ENCODE measurements at places on chromosomes 2 and 18.
A peak's percentile ranks its signal among the peaks of the same experiment; 100 is the strongest.

- no peak for DNase-seq
These were observed 58.5 kb downstream of the BCL2 start for GRCh38 chr18:63261029-63261428.

DNA sequence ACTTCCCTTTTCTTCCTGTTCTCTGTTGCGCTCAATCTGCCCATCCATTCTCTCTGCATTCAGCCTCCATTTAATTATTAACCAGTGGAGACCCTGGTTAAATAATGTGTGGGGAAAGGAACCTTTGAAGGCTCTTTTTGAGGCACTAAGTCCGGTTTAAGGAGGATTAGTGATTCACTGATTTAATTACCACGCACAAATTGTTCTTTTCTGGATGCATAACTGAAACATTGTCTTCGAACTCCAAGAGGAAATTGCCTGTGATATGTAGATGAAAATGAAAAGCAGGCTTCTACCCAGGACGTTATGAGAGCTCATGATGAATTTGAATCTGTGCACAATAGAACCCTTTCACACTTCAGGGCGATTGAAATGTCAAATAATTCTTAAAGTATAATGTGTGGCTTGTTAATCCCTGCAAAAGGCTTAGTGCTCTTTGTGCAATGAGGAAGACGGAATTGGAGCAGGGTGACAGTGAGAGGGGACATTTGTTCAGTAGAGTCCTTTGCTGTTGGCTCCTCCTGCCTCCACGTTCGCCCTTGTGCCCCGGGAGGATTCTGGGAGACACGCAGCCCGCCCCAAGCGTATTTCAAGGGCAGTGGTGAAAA, 51.1 kb upstream of the ZNF236 start:
- DNase-seq = no peak

GRCh38 chr2:209094221-209094620, 329.6 kb upstream of the MAP2 start:
- DNase-seq = no peak

GRCh38 chr2:121949271-121949670, 193.8 kb downstream of the TSN start:
- no peak for DNase-seq

- peak; percentile 74 for DNase-seq
These were observed 2.7 kb downstream of the PER2 start for GRCh38 chr2:238285653-238286082.

DNA sequence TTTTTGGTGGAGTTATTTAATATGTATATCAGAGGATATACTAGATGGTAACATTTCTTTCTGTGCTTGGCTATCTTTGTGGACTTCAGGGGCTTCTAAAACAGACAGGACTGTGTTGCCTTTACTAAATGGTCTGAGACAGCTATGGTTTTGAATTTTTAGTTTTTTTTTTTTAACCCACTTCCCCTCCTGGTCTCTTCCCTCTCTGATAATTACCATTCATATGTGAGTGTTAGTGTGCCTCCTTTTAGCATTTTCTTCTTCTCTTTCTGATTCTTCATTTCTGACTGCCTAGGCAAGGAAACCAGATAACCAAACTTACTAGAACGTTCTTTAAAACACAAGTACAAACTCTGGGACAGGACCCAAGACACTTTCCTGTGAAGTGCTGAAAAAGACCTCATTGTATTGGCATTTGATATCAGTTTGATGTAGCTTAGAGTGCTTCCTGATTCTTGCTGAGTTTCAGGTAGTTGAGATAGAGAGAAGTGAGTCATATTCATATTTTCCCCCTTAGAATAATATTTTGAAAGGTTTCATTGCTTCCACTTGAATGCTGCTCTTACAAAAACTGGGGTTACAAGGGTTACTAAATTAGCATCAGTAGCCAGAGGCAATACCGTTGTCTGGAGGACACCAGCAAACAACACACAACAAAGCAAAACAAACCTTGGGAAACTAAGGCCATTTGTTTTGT, 52.7 kb downstream of the SMAD4 start:
- DNase-seq = no peak

DNA sequence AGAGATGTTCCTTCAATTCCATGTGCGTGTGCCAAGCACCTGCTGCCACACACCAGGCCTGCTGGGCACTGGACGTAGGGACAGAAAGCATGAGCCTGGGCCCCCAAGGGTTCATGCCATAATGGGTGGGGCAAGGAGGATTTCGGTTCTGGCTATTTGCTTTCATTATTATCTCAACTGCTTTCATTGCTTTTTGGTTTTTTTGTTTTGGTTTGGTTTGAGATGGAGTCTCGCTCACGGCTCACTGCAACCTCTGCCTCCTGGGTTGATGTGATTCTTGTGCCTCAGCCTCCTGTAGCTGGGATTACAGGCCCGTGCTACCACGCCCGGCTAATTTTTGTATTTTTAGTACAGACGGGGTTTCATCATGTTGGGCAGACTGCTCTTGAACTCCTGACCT, 57.2 kb downstream of the SF3B1 start:
- no peak for DNase-seq

- DNase-seq = no peak
These were observed 225.9 kb upstream of the MGAT5 start for GRCh38 chr2:134027980-134028379.

GRCh38 chr2:80092474-80092873, 212.1 kb downstream of the LRRTM1 start:
- no peak for DNase-seq

- DNase-seq = no peak
These were observed 34.7 kb downstream of the TFPI start for GRCh38 chr2:187519419-187520120.

DNA sequence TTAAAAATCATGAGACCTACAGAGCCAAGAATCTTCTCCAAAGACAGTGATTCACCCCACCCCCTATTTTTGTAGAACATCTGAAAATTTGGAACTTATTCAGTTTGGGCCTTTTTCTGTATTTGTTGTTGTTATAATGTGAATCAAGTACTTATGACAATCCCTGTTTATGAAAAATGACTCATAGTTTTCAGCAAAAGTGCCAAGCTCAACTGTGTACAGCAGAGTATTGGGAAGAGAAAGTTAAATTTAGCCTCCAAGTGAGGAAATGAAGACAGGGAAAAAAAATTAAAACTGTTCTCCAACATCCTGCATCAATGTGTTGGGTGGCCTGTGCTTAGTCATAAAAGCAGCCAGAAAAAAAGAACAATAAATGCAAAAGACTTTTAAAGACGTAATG, 46.2 kb downstream of the LRATD1 start:
- DNase-seq = no peak

GRCh38 chr2:207718521-207718920, 7.1 kb downstream of the CCNYL1 start:
- no peak for DNase-seq

GRCh38 chr2:31000970-31001369, 137.3 kb downstream of the GALNT14 start:
- DNase-seq = no peak

GRCh38 chr2:151827564-151828142, 568 bp downstream of the ARL5A start:
- DNase-seq = no peak

GRCh38 chr2:109529532-109530449, 84.0 kb downstream of the SEPTIN10 start:
- no peak for DNase-seq

DNA sequence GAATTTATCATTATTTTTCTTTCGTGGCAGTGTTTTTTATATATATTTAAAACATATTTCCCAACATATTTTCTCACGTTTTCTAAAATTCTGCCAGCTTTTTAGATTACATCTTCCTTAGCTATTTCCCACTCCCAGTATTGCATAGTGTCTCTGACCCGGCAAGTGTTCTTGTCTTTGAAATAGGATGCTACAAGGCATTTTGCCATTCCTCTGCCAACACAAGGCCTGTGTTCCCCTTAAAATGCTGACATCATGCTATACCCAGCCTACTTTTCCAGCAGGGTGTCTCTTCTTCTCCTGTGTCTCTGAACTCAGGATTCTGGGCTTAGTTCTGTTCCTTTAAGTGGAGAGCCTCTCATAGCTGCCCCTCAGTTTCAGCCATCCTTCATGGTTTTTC, 115.2 kb downstream of the DIS3L2 start:
- DNase-seq = no peak

GRCh38 chr2:98356729-98357128, 10.5 kb downstream of the CNGA3 start:
- DNase-seq = peak; percentile 86

DNA sequence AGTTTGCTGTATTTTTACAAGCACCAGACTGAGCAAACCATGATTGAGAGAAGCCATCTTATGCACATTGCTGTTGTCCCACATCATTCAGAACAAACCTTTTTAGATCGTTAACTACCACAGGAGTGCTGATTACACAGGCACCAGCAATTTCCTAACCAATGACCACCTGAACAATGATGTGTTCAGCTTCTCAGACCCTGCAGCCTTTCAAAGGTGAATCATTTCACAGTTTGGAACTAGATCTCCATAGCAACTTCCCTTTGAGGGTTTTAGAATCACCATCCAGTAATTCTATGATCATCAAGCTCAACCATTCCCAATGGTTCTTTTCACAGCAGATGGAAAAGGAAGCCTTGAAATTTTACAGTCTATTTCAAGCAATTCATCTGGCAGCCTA, 71.4 kb downstream of the OLA1 start:
- DNase-seq = peak; percentile 52

GRCh38 chr2:3121601-3122000, 256.0 kb downstream of the EIPR1 start:
- no peak for DNase-seq

DNA sequence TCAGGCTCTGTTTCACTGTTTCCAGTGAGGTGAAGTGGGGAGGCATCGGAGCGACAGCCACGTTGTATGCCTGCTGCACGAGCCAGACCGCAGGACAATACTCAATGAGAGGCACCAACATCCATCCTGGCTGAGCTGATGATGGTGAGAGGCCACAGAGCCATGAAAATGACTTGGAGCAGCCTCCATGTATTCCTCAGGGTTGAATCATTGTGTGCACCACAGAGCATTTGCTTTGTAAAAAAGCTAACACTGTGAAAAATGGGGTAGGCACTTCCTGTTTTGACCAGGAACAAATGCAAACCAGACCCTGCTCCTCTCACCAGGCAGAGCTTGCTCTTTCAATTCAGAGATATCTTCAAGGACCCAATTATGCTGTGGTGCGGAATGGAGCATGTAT, 87.2 kb downstream of the LPIN1 start:
- no peak for DNase-seq

GRCh38 chr2:170475878-170476277, 239.3 kb upstream of the SP5 start:
- DNase-seq = no peak

- peak; percentile 48 for DNase-seq
These were observed at the start of gene ATP6V1C2 for GRCh38 chr2:10721396-10722251. TSS of gene ATP6V1C2 (plus strand) at chr2:10721630. CDS start at chr2:10722850, 1,220 bp downstream.

DNA sequence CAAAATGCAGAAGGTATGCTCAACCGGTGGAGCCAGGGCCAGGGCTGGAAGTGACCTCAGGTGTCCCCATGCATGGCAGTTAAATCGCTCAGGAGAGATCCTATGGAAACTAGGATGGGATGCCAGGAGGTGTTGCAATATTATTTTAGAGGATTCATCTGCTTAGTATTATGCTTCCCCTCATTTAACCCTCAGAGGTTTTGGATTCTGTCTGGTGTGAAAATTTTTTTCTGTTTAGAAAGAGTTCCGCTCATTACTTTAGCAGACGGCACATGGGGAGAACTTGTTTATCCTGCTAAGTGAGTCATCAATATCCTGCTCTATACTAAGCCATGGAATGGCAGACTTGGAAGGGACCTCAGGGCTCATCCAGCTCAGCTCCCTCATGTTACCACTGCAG, 42.5 kb downstream of the TRIB2 start:
- DNase-seq = no peak

DNA sequence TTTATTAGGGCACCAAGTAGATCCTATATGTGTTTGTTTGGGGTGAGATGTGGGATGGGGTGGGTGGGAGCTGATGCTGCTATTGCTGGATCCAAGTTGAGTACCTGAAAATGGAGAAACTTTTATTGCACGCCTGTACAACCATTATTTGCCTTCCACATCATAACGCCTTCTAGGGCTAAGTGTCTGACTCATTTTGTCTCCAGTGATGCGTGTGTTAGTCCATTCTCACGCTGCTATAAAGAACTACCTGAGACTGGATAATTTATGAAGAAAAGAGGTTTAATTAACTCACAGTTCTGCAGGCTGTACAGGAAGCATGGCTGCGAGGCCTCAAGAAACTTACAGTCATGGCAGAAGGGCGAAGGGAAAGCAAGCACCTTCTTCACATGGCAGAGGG, 58.2 kb downstream of the KDM3A start:
- DNase-seq = no peak

- no peak for DNase-seq
These were observed 36.6 kb downstream of the DIPK1C start for GRCh38 chr18:74420481-74420880.

DNA sequence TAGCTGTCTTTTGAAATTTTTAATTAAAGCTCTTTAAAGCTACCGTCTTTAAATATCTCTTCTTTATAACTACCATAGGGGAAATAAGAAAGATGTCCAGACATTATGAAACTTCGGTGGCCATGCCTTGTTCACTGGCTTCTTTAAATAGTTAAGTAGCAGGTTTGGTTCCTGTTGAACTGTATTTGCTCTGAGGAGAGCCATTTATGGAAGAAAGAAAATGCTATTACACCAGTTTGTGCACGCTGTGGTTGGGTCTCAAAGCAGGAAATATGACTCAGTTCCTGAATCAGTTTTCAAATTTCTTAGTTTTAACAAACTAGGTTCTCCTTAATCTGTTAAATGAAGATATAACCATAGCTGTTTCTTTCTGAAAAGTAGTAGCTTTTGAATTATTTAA, 12.2 kb downstream of the ARPC2 start:
- no peak for DNase-seq

- no peak for DNase-seq
These were observed 54.4 kb upstream of the MYO3B start for GRCh38 chr2:170123593-170123992.

DNA sequence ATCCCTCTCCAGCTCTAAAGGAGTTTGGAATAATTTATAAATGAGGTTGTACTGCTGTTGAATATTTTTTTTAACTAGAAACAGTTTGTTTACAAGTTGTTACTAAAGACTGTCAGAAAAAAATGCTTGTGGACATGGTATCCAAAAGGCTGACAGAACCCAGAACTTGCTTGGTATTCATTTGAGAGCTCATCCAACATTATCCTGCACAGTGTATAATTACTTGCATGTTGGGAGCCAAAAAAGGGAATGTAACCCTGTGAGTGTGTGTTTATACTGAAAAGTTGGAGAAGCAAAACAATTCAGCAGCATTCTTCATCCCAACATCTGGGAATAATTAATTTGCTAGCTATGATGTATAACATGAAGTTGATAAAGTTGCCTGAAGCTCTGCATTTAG, 42.1 kb upstream of the EHBP1 start:
- DNase-seq = no peak

GRCh38 chr18:57970356-57971095, 73.5 kb upstream of the NEDD4L start:
- DNase-seq = no peak

Measured in NCI-H774 (cell line).